HuH-7 (cell line): ENCODE measurements at places on chromosomes 6 and 20.

DNA sequence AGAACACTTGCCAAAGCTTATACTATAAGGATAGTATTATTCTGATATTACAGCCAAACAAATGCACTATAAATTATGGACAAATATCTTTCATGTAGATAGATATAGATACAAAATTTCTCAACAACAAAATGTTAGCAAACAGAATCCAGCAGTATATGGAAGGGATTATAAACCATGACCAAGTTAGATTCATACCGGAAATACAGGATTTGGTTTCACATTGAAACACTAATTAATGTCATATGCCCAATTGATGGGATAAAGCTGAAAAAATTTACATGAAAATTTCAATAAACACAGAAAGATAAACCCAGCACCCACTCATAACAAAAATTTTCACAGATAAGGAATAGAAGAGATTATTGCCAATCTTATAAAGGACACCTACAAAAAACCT is 770.3 kb upstream of the SLC35B3 start:
- DNase-seq, result no peak

DNA sequence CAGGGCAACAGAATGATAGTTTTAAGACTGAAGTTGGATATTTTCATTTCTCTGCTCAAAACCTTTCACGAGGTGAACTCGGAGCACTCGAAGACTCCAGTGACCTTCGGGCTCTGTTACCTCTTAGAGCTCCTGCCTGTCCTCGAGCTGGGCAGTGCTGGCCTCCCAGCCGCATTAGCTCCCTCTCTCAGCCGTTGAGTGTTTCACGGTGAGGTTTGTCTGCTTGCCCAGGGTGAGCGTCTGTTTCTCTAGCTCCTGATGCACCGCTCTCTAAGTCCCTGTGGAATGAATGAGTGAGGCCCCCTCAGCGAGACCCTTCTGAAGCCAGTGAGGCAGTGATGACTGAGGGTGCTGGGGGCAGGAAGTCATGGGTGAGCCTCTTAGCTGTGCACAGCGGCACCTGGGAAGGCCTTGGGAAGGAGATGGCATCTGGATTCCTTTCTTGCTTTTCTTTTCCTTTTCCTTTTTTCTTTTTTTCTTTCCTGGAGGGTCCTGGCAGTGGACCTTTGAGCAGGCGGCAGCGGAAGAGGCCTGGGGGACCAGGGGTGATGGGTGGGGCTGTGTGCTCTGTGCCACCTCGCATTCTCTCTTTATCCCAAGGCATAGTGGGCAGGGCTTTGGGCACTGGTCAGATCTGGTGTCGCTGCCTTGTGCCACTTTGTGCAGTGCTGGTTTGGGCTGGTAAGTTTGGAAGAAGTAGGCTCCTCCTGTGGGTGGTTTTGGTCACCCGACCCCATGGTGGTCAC is 2.2 kb downstream of the PSMG4 start:
- no peak for DNase-seq

GRCh38 chr20:25065625-25066338 is 7.8 kb upstream of the ACSS1 start:
- DNase-seq, result peak; percentile 85

- DNase-seq, result no peak
These were observed 100.8 kb upstream of the GPR6 start for GRCh38 chr6:109877028-109878004.

- DNase-seq, result no peak
These were observed 67.5 kb upstream of the MBOAT1 start for GRCh38 chr6:20279608-20280287.

- DNase-seq, result no peak
These were observed 170.3 kb upstream of the TAB2 start for GRCh38 chr6:149147195-149147594.

- DNase-seq, result no peak
These were observed 16.6 kb downstream of the CPNE5 start for GRCh38 chr6:36822506-36823269.

DNA sequence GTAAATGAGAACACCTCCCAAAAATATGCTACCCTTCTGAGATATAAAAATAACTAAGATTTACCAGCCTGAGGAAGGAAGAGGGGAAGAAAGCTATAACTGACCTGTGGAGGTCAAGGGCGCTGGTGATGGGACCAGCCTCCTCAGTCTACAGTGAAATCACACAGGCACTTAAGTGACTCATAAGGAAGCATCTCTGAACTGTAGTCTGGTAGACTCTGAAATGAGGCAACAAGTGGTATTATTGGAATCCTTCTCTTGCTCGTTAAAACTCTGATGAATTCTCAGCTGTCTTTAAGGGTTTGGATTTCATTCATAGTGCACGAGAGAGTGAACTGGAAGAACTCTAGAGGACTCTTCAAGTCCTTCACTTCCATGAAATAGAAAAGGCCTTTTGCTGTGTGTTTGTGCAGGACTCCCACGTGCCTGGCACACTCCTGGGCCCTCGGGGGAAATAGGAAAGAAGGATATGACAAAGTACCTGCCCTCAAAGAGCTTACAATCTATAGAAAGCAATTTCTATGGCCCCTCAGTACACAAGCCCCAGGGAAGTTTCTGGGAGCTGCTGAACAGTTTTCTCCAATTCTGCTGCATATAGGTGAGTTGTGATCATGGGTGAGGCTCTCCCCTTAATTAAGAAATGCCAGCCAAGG is 231.8 kb upstream of the RREB1 start:
- DNase-seq, result no peak

- peak; percentile 8 for DNase-seq
These were observed 97.7 kb upstream of the VGLL2 start for GRCh38 chr6:117167520-117168271.

DNA sequence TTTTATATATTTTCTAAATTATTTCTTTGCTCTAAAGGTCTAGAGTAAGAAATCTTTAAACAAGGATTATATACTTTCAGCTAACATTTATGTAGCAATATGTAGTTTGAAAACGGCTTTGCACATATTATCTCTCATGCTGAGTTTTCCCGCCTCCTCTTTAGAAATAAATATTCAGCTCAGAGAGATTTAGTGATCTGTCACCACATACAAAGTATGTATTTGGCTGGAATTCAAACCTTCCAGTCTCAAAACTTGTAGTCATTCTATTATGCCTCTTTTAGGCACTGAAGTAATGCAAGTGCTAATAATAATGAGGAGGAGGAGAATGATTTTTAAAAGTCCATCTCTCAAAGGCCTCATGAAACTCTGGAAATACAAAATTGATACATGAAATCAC is 525.0 kb downstream of the GRIK2 start:
- DNase-seq, result no peak

DNA sequence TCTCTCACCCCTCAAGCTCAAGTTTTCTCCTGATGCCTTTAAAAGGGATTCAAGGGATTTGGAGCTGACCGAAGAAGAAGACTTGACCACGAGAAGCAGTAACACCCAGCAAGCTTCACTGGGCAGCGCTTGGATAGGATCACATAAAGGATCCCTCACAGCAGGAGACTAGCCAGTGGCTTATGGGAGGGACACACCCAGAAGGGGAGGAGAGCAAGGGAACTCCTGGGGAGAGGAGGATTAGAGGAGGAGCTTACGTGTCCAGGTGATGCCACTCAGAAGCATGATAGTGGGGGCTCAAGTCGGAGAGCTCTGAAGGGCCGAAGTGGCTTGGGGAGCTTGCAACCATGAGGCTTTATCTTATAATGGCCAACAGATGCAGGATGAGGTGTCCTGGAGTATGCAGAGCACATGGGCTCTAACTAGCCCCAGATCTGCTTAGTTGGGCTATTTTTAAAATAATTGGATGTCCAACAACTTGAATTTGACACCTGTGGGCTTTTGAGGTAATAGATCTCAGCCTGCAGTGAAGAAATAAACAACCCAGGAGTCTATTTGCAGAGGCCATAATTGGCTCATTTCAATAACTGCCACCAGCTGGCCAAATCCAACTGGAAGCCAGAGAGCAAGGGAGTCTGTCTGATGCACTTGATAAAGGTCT is 137.9 kb upstream of the EXOC2 start:
- DNase-seq, result no peak
